T-helper 22 cell (primary cell): ENCODE measurements at places on chromosomes 12 and 14.

DNA sequence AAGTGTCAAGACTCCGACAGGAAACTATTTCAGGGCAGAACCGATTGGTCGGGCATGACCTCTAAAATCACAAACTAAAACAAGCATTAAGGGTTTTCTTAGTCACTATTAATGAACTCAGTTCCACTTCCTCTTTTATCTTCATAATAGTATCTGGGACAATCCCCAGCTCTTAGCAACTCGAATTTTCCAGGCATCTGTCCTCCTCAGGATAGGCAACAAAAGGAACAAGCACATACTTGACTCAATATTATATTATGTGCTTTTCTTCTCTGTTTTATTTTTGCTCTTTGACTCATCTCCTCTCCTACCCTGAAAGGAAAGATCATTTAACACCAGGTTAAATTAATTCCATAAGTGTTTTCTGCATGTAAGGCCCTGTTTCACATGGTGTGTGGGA lies 638.3 kb upstream of the TBX3 start:
- DNase-seq = no peak

- DNase-seq = no peak
Measured at GRCh38 chr12:33455096-33455495, 15.5 kb upstream of the SYT10 start.

DNA sequence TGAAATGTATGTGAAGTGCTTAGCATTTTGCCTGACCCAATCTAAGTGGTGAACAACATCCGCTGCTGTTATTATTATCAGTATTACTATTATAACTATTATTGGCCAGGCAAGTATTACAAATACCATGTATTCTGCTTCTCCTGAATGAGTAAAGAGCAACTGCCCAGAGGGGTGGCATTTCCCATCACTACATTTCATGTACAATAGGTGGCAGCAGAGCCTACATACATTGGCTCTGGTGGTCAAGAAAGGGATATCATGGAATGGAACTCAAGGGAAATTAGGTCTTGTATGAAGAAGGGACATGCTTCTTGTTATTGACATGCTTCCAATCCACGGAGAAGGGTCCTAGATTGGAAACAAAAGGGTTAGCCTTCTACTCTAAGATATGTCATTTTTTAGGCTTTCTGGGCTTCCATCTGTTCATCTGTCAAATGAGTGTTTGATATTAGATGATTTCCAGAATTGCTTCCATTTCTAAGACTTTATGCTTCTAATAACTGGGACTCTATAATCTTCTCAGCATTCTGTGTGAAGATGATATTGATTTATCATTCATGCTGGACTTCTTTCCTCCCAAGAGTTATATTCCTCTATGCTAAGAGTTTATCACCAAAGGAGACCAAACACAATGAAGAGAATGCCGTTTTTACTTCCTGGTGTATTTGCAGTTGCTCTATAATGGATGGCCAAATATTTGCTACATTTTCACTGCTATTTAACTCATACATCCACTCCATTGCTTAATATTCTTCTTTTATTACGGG lies 239.1 kb downstream of the SSPN start:
- no peak for DNase-seq

DNA sequence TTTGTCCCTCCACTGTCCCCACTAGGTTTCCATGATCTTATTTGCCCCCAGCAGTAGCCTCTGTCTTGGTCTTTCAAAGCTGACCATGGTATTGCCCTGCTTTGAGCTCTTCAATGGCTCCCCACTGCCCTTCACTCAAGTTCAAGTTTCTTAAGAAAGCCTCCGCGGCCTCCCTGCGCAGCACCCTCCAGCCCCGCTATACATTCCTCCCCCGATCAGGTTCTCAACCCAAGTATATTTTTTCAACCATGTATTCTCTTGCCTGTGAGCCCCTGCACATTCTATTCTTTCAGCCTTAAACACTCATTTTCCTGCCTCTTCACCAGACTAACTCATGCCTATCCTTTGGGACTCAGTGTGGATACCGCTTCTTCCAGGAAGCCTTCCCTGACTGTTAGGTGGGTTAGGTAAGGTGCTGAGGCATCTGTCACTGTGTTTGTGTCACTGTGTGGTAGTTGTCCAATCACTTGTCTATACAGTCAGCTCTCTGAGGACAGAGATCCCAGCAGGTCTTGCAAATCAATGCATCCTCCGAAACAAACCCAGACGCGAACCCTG lies 4.3 kb downstream of the FAIM2 start:
- no peak for DNase-seq

- DNase-seq = no peak
Measured at GRCh38 chr12:69466867-69467266, 3.3 kb upstream of the FRS2 start.

DNA sequence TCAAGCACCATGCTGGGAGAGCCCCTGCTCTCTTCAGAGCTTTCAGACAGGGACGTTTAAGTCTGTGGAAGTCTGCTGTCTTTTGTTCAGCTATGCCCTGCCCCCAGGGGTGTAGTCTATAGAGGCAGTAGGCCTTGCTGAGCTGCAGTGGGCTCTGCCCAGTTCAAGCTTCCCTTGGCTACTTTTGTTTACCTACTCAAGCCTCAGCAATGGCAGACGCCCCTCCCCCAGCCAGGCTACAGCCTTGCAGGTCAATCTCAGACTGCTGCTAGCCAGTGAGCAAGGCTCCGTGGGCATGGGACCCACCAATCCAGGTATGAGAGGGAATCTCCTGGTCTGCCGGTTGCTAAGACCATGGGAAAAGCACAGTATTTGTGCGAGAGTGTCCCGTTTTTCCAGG lies 37.4 kb upstream of the C12orf71 start:
- DNase-seq = no peak

- no peak for DNase-seq
Measured at GRCh38 chr12:4274396-4275015, 944 bp downstream of the CCND2 start.

DNA sequence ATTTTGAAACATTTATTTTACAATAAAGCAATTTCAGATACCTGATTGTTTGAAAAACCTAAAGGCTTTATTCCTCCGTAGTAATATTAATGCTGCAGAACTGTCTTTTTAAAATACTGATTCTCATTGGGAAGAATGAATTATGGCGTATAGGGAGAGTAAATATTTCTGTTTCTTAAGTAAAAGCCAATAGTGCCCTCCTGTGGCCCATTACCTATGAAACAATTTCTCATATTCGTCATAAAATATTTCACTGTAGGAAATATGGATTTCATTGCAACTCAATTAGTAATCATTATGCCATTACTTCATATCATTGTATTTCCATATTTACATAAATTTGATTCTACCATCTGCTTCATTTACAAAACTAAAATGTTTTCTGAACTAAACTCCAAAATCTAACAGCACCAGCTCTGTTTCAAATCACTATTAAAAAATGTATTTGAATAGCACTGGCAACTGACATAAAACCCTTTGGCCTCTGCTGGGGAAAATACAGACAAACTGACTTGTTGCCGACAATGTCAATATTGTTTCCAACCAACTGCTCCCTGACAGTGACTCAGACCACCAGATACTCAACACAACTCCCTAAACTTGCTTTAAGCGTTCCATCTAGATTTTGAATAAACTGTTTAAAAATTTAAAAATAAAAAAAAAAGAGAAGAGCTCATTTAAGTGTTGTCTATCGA lies 290.3 kb downstream of the NAV3 start:
- DNase-seq = no peak

GRCh38 chr12:62843716-62844115 lies 91.2 kb downstream of the PPM1H start:
- DNase-seq = no peak

DNA sequence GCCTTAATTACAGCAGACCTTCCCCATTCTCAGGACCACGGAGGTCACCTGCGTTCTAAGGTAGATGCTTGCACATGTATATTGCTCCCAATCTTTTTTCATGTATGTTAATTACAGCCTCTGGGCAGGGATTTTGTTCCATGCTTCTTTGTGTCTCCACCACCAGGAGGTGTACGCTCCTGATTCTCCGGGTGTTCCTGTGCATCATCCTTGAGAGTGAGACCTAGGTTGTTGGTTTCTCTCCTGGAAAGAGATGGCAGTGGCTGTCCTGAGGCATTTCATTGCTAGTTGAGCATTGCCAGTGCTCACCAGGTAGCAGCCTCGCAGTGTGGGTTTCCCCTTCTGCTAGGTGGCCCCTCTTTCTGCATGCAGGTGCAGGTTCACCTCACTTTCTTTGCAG lies 52.8 kb downstream of the KCNK13 start:
- no peak for DNase-seq

- no peak for DNase-seq
Measured at GRCh38 chr12:75390156-75390898, 562 bp upstream of the GLIPR1L2 start.

DNA sequence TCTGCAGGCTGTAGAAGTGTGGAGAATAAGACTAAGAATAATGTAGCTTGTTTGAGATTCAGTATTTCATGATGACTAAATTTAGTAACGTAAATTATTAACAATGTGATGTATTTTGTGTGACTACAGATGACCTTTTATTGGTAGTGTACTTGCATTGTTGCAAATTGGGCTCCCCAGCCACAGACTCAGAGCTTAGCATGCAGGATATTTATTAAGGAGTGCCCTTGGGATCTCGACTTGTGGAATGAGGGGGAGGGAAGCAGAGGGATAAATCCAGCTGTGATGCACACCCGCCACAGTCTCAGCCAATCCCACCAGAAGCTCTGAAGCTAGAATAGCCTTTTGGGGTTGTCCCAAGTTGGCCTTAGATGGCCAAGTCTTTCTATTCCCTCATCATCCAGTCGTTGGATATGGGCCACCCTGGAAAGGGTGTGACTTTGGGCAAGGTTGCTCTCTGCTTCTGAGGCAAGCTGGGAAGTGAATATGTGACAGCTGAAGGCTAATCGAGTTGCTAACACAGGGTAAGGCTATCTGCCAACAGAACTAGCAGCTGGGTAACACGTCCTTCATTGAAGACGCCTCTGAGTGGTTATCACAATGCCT lies 42.1 kb upstream of the USP44 start:
- DNase-seq = no peak

- no peak for DNase-seq
Measured at GRCh38 chr14:100386121-100386520, 63.0 kb downstream of the SLC25A47 start.

DNA sequence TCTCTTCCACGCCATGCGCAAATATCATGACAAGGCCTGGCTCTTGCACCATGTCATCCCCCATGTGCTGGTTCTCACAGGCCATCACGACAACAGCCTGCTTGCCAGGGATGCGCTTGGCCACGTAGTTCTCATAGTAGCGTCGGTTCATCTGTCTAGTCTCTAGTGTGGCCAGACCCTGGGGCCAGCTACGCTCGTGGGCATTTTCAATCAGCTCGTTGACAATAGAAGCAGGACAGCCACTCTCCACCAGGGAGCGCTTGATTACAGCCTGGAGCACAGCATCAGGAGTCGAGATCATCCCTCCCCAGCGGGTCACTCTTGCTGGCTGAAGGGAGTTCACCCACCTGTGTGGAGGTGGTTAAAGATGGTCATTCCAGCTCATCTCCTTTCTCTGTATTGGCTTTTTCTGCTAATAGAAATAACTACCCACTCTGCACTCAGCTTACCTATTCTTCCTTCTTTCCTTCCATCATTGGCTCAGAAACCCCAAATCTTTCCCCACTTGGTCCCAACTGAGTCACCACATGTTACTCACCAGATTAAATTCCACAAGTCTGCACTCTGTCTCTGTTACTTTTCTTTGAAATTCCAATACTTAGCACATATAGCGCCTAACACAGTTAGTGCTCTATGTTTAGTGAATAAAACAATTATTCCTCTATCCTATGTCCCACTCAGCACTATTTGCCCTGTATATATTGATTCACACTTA lies 15.1 kb downstream of the RNF41 start:
- DNase-seq = no peak

DNA sequence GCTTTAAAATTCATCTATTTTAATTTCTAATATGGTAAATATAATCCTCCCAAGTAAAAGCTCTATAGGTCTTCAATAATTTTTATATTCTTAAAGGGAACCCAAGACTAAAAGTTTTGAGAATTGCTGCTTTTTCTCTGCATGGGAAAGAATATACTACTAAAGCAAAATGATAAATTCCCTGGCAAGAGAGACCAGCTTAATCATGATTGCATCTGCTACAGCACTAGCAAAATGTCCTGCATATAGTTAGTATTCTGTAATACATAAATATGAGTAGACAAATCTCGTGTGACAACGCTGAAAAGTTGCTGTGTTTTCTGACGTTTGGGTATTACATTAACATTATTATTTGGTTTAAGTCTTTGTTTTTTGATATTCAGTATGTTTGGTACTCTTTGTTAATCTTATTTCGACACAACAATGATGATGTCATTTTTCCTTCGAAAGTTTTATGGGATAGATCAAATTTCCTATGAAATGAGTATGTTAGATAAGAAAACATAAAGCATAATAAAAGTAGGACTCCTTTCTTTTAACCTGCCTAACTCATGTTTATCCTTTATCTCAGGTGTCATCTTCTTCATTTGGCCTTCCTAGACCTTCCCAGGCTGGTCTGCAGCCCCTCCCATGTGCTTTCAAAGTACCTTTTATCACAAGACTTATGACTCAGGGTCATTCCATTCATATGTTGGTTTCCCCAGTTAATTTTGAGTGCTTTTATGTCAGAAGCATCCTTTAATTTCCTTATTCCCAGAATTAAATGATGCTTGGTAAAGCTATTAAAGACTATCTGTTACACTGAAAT lies 321.9 kb downstream of the RAD51B start:
- no peak for DNase-seq

- DNase-seq = no peak
Measured at GRCh38 chr12:2891240-2892053, 756 bp downstream of the TULP3 start.

DNA sequence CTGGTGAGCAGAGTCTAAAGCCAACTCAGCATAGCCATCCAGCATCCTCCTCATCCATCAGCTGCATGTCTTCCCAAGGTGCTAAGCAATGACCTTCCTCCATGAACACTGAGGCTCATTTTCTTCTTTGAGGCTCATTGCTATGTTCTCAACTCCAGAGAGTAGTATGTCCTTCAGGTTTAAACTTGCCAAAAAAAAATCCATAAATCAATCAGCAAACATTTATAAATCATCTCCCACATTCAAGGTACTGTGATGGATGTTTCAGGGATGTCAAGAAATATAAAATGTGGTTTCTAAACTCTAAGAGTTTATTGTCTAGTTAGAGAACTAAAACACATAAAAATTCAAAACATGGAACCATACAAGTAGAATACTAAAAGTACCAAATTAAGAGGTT lies 29.8 kb upstream of the MDM1 start:
- DNase-seq = no peak

- DNase-seq = no peak
Measured at GRCh38 chr14:29262979-29263378, 496.4 kb downstream of the FOXG1 start.

GRCh38 chr14:26935733-26936132 lies 337.9 kb upstream of the NOVA1 start:
- no peak for DNase-seq

DNA sequence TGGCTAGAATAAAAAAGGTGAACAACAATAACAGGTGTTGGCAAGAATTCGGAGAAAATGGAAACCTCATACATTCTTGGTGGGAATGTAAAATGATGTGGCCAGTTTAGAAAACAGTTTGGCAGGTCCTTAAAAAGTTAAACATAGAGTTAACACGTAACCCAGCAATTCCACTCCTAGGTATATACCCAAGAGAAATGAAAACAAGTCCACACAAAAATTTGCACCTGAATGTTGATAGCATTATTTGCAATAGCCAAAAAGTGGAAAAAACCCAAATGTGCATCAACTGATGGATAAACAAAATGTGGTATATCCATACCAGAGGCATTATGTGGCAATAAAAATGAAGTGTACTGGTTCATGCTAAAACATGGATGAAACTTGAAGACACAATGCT lies 2.3 kb upstream of the MYO1H start:
- no peak for DNase-seq

- no peak for DNase-seq
Measured at GRCh38 chr12:63457428-63457827, 210.9 kb downstream of the DPY19L2 start.
